ENCODE measurements at places on chromosomes 16 and 17.
A peak's percentile ranks its signal among the peaks of the same experiment; 100 is the strongest.

DNA sequence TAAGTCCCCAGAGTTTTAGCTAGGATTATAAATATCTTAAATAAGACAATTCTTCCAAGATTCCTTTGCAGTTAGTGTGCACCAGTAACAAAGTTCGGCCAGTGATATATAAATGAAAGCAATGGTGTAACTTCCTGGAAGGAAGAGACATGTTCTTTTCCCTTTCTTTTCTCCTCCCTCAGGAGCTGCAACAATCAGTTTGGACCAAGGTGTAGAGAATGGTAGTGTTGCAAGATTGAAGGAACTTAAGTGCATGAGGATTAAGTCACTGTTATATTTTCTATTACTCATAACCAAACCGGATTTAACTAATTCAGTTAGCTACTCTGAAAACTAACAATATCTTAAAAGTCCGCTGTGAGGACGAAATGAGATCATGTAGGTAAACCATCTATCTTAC lies 68.9 kb upstream of the KCNJ16 start:
- DNase-seq = no peak

- DNase-seq = no peak
Observed at GRCh38 chr17:82898976-82899514, 59.2 kb upstream of the ZNF750 start.

DNA sequence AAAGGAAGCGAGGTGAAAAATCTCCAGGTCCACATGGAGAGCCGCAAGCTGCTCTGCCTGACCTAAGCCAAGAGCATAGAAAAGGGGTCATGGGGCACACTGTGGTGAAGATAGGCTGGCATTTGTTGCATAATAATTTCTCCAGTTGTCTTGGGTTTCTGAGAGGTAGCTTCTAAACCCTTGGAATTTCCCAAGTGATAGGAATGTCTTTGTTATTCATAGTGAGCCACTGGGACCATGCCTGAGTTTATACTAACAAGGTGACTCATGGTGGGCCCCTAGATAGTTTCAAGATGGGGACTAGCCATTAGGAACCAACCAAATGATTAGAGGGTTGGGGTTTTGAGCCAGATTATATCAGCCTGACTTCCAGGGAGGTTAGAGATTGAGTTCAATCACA lies 25.6 kb downstream of the SOST start:
- DNase-seq = no peak

GRCh38 chr17:61970030-61970429 lies 42.2 kb upstream of the INTS2 start:
- no peak for DNase-seq

- no peak for DNase-seq
Observed at GRCh38 chr16:75632857-75633256, 9.8 kb upstream of the ADAT1 start.

DNA sequence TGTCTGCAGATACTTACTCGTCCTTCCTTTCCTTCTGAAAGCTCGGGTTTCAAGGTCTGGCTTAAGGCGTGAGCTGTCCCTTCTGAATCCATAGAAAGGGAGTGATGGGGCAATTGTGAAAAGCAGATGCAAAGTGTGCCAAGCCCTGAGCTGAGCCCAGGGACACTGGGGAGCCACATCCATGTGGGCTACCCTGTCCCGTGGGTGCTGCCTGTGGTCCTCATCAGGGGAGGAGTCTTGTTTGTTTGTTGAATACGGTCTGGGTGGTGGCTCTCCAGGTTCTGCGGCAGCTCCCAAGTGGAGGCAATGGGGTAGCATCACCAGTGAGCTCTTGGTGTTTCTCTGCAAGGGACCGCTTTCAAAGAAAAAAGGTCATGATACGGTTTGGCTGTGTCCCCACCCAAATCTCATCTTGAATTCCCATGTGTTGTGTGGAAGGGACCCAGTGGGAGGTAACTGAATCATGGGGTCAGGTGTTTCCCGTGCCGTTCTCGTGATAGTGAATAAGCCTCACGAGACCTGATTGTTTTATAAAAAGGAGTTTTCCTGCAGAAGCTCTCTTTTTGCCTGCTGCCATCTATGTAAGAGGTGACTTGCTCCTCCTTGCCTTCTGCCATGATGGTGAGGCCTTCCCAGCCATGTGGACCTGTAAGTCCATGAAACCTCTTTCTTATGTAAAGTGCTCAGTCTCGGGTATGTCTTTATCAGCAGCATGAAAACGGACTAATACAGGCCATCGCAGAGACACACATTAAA lies 1.0 kb upstream of the ALG1 start:
- DNase-seq = no peak

DNA sequence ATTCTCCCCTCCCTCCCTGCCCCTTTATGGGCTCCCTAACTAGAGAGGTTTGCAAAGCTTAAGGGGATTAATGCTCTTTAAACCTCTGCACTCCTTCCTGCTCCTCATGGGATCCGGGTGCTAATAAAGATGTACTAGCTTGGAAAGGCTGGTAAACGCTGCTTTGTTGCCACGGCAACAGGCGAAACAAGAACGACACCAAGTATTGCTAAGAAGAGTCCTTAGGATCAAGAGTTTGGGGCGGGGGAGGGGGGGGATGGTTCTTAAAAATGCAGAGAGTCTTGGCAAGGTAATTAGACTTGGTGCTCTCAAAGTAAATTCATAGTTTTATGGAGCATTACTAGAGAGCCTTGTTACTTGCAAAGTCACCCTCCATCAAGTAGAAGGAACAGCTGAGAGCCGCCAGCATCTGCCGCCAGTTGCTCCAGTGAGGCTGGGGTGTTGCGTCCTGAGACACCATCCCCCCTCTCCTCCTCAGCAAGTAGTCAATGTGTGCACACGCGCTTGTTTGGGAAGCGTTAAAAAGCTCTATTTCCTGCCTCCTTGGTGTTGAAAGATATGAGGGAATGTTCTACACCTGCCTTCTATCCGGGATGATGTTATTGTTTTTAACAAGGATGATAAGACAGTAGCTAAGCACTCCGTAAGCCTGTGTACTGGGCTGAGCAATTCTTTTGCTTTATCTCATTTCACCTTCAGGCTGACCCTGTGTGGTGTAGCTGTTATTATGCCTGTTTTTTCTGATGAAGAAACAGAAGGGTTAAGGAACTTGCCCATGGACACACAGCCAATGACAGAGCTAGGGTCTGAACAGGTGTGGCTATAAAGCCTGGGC lies 190.9 kb downstream of the CCDC182 start:
- no peak for DNase-seq

DNA sequence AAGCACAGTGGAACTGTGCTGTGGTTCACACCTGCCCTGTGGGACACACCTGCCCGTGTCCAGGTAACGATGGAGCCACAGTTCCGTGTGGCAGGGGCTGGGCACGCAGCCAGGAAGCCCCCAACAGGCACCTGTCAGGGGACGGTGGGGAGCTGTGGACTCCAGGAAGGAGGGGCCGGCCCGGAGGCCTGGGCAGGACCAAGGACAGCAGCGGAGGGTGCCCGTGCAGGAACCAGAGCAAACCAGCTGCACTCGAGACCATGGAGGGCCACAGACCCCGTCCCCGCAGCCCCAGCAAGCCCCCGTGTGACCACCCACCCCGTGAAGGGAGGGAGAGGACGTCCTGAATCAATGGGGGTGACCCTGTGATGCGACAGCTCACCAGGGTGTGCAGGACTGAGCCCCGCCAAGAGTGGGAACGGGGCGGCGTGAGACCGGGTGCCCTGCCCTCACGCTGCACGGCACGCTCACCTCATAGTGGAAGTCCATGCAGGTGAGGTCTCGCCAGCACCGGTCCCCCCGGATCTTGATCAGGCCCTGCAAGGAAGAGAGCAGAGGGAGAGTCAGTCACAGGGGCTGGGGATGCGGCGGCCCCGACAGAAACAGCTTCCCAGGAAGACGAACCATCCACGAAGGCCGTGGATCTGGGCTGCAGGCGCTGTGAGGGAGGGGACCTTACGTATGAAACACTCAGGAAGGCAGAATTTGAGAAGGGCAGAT lies 78.1 kb downstream of the LMF1 start:
- DNase-seq = no peak

- no peak for DNase-seq
Observed at GRCh38 chr16:74500907-74501306, 79.6 kb upstream of the CLEC18B start.

GRCh38 chr16:55116165-55116920 lies 185.7 kb downstream of the IRX5 start:
- DNase-seq = no peak

DNA sequence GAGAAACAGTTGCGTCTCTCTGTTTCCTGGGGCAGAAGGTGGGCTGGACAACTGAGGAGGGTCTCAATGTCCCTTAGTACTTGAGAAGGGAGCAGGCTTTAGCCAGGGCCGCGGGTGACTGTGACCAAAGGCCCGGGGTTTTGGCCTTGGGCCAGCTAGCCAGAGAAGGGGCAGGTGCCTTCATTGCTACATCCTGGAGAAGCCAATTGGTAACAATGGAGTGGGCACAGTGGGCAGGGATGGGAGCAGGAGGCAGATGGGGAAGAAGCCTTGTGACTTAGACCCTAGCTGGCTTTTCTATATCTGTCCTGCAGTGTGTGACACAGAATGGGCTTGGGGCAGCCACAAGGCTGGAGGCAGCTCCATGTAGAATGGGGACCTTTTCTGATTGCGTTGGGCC lies 46.0 kb downstream of the CLEC16A start:
- no peak for DNase-seq

DNA sequence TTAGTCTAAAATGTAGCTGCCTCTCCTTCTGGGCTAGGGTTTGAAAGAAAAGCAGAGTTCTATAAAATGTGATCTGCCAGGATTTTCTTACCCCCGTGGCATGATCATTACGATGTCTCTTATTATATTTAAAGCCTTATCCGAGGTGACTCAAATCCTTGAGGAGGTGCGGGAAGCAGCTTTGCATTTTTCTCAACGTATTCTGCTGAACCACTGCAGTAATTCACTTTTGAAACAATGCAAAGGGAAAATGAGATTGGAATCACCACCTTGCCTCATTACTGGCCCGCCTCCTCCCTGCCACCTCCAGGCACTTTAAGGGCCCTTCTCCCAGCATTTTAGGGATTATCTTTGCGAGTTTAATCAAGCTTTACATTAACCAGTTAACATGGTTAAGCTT lies 9.7 kb upstream of the NOG start:
- no peak for DNase-seq

- no peak for DNase-seq
Observed at GRCh38 chr16:78967948-78968347, 632.6 kb downstream of the MAF start.

- DNase-seq = no peak
Observed at GRCh38 chr16:19344224-19344801, 58.8 kb downstream of the CLEC19A start.

DNA sequence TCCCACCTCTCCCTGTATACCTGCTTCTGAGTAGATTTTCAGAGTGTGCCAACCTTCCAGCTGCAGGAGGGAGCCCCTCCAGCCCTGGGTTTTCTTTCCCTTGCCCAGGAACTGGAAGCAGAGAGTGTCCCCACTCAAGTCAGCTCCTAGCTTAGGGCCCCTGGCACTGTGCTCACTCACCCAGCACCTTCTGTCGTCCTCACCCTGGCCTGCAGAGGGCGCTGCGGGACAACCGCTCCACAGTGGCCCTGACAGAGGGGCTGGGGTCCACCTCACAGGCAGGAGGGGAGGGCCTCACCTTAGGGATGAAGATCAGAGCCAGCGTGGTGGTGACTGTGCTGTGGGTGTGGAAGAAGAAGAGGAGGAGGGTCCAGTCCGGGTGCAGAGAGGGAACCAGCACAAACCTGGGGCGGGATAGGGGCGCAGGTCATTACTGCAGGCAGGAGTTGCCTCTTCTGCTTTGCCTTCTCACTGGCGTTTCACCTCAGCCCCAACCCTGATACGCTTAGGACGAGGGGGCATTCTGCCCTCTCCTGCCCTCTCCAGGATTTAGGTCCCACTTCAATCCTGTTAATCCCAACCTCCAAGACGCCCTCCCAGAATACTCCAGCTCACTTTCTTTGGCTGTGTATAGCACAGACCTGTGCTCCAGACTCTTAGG lies 10.0 kb downstream of the GPR179 start:
- DNase-seq = peak; percentile 70

- peak; percentile 62 for DNase-seq
Observed at GRCh38 chr17:50904518-50905459, 38.6 kb upstream of the TOB1 start.

DNA sequence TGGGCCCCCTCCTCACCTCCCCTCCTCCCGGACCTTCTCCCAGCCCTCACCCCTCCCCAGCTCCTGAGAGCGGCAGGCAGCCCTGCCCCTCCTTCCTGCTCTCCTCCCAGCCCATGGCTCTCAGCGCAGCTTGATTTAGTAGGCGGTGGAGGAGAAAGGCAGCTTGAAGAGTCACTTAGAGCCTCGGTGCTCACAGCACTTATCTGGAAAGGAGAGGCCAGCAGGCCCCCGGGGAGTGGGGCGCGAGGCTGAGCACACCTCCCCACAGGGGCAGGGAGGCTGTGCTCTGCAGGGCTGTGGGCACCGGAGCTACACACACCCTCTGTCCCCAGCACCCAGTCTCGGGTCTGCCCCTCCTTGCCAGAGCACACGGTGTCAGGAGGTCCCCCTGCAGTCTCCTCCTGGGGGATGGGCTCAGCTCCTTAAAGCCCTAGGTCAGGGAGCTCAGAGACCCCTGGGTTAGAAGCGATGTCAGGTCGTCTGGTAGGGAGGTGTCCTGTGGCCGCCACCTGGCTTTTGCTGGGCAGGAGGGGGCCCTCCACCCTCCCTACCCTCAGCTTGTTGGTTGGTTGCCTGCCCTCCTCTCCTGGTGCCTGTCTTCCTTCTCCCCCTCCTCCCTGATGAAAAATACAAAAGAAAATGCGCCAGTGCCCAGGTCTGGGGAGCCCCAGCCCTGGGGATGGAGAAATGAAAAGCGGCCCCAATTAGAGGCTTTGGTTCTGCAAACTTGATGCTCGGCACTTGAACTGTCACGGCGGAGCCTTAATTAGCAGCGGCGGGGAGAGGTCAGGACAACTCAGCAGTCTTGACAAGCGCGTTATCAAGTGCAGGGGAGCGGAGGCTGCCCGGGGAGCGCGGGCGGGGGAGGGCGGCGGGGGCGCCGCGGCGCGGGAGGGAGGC lies 151.1 kb upstream of the GSE1 start:
- peak; percentile 72 for DNase-seq

GRCh38 chr17:78379131-78379491 lies 662 bp downstream of the PGS1 start:
- no peak for DNase-seq

DNA sequence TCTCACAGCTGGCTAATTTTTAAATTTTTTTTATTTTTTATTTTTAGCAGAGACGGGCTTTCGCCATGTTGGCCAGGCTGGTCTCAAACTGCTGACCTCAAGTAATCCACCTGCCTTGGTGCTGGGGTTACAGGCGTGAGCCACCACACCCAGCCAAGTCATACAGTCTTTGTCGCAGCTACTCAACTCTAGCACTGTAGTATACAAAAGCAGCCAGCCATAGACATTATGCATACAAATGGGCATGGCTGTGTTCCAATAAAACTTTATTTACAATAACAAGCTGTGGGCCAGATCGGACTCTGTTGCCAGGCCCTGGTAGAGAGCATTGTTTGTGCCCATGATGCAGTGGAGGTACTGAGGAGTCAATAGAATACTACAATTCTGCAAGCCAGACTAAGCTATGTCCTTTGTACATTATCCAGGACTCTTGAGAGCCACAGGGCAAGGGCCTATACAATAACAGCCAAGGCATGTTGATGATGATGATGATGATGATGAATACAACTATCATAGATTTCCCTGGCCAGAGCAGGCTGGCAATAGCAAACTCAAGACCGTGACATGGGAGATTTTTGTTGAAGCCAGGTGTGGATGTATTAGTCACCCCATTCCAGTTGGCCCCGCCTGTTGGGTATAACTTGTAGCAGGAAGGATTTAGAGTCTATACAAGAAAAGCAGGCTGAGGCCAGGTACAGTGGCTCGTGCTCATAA lies 101.8 kb downstream of the MYH11 start:
- DNase-seq = no peak

- no peak for DNase-seq
Observed at GRCh38 chr17:12974005-12974531, 43.8 kb downstream of the ELAC2 start.

All from liver (tissue), 10 donors.